Upper lobe of right lung (tissue), 1 donor: ENCODE measurements at places on chromosomes 5 and 9. TPM values are rescaled to one million over a fixed set of nuclear protein-coding genes. Genes with fewer than 3 reads are reported as not detected.

ASPN gene
- 7.5 TPM for total RNA-seq

TEX10 gene
- total RNA-seq = 13.0 TPM

RFK gene
- total RNA-seq = 19.4 TPM

ARID3C gene
- total RNA-seq = not detected

ZNF474 gene
- not detected for total RNA-seq

PCDHB13 gene
- total RNA-seq = 3.2 TPM

TRUB2 gene
- total RNA-seq = 19.1 TPM

PCSK5 gene
- 18.1 TPM for total RNA-seq

UBE2QL1 gene
- total RNA-seq = not detected

- DNase-seq = no peak
Measured at GRCh38 chr5:66747607-66748006, 151.4 kb downstream of the MAST4 start.

DNA sequence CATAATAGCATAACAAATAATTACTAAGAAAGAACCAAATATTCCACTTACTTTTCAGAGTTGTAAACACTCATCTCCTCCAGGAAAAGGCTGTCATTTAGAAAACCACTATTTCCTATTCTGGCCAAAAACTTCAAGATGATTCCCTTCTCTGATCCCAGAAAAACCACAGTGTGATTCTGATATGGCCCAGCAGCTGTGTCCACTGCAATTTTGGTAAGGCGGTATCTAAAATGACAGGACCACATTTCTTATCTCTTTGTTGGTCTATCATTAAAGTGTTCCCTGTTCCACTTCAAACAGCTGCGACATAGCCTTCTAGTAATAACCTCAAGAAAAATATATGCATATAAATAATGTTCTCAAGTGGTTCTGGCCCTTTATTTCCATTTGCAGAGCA lies 96.1 kb downstream of the SEMA6A start:
- DNase-seq = no peak

DNA sequence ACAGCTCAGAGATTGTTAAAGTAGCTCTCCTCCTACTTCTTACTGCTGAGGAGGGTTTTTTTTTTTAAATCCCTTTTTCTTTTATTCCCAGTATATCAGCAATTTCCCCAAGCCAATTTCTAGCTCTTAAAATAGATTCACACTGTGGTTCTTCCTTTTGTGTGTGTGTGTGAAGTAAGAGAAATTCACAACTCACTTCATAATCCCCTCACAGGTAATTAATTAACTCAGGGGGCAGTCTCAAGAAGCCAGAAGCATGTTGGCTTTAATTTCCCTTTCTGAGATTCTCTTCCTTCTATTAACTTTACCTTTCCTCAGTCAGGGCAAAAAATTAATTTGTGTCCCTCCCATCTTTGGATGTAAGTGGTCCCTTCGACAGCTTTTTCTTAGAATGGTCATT lies 71.0 kb upstream of the HMHB1 start:
- DNase-seq = no peak

DNA sequence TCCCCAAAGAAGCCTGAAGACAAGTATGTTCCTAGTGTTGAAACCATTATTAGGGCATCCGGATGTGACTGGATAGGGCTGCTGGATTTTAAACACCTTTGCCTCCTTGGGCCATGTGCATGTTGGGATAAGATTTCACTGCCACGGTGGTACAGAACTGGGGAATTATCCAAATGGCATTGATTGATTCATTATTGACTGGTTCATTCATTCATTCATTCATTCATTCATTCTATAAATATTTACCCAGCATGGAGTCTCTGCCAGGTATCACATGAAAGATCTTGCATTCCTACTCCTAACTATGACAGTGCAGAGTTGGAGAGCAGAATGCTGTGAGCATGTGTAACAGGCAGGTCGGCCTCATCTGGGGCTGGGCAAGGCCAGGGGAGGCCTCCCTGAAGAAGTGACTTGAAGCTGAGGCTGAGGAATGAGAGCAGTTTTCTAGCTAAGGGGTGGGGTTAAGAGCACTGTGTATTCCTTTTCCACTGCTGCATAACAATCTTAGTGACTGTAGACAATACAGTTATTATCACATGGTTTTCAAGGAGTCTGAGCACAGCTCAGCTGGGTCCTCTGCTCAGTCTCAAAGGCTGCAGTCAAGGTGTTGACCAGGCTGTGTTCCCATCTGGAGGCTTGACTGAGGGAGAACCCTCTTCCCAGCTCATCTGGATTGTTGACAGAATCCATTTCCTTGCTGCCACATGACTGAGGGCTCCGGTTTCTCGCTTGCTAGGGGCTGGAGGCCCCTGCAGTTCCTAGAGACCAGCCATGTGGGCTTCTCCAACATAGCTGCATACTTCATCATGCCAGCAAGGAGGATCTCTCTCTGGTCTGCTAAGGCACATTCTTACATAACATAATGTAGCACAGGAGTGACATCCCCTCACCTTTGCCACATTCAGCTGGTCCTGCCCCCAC lies 35.7 kb downstream of the AK8 start:
- peak; percentile 37 for DNase-seq

- DNase-seq = no peak
Measured at GRCh38 chr9:33464045-33464636, 9.6 kb downstream of the NOL6 start.

GRCh38 chr9:82242285-82242963 lies 253.9 kb downstream of the SPATA31D1 start:
- no peak for DNase-seq

GRCh38 chr5:72465601-72466563 lies 41.3 kb downstream of the ZNF366 start:
- DNase-seq = no peak

DNA sequence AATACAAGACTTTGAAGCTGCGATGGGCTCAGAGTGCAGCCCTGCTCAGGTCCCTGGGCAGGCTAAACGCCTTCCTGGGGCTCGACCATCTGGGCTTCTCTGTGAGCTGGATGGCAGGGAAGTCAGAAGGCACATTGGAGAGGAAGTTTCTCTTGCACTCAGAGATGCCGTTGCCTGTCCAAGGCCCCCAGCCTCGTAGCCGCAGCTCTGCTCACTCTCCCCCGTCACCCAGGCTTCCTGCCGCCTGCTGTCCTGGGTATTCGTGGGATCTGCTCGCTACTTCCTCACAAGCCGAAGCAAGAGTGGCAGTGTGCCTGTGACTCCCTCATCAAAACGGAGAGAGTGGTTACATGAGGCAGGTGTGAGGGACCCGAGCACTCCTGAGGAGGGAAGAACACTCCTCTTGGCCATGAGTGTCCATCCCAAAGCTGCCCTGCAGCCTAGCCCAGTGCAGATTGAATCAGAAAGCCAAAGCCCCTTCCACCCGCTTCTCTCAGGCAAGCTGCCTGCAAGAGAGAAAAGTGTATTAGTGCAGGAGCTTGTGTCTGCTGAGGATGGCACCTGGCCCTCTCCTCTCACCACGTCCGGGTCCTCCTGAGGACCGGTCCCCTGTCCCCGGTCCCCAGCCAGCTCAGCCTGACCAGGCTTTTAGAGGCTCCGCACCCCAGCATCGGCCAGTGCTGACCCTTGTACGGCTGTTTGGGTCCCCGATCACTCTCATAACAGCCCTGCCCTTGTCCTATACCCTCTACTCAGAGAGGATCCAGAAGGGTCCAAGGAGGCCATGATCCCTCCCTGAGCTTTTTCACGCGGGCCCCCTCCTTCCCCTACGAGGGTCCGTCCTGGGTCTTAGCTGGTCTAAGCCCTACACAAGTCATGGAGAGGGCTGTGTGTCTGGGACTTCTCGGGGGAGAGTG lies 7.3 kb downstream of the FCN2 start:
- DNase-seq = peak; percentile 52

DNA sequence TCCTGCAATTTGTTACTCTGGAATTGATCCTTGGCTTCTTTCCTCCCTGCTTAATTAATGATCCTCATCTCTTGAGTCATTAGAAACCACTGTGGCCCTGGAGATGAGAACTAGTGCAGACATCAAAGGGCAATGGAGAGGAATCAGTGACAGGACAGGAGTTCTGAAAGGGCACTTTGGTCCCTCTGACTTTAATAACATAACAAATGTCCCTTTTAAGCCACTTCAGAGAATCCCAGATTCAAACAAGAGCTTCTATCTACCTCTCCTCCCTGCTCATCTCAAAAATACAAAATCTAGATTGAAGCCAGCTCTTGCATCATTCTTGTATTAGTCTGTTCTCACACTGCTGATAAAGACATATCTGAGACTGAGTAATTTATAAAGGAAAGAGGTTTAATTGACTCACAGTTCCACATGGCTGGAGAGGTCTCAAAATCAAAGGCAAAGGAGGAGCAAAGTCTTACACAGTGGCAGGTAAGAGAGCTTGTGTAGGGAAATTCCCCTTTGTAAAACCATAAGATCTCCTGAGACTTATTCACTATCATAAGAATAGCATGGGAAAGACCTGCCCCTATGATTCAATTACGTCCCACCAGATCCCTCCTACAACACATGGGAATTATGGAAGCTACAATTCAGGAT lies 139.1 kb downstream of the PLPPR1 start:
- no peak for DNase-seq
